ENCODE measurements at places on chromosomes 7 and 10. TPM values are rescaled to one million over a fixed set of nuclear protein-coding genes. Genes with fewer than 3 reads are reported as not detected.

LIPN gene
- not detected for polyA plus RNA-seq

MTPN gene
- polyA plus RNA-seq: 86.2 TPM

ELOVL3 gene
- 1.8 TPM for polyA plus RNA-seq

TDRD1 gene
- 3.0 TPM for polyA plus RNA-seq

EEPD1 gene
- polyA plus RNA-seq: 21.1 TPM

MMP21 gene
- polyA plus RNA-seq: not detected

ASZ1 gene
- not detected for polyA plus RNA-seq

PLCE1 gene
- polyA plus RNA-seq: 0.48 TPM

ECHDC3 gene
- polyA plus RNA-seq: not detected

TEX36 gene
- polyA plus RNA-seq: not detected

MAGI2 gene
- polyA plus RNA-seq: 67.8 TPM

MMD2 gene
- 0.27 TPM for polyA plus RNA-seq

RELN gene
- 10.6 TPM for polyA plus RNA-seq

UPK3BL2 gene
- not detected for polyA plus RNA-seq

SPDYE2 gene
- polyA plus RNA-seq: not detected

UCMA gene
- not detected for polyA plus RNA-seq

SLC13A1 gene
- polyA plus RNA-seq: not detected

CDK1 gene
- 2.2 TPM for polyA plus RNA-seq

EGR2 gene
- polyA plus RNA-seq: not detected

ZCWPW1 gene
- polyA plus RNA-seq: 9.3 TPM

PLEKHA8 gene
- 5.1 TPM for polyA plus RNA-seq

ADRB1 gene
- 0.91 TPM for polyA plus RNA-seq

ZFYVE27 gene
- 4.1 TPM for polyA plus RNA-seq

SLC16A9 gene
- 1.8 TPM for polyA plus RNA-seq

TRAPPC14 gene
- 0.97 TPM for polyA plus RNA-seq

DGKI gene
- polyA plus RNA-seq: 24.4 TPM

MSMB gene
- polyA plus RNA-seq: not detected

PKD1L1 gene
- not detected for polyA plus RNA-seq

STEAP4 gene
- polyA plus RNA-seq: not detected

UNC5B gene
- polyA plus RNA-seq: 1.1 TPM

PLXDC2 gene
- polyA plus RNA-seq: 105 TPM

CPA2 gene
- not detected for polyA plus RNA-seq

CUBN gene
- polyA plus RNA-seq: not detected

LMOD2 gene
- not detected for polyA plus RNA-seq

KAZALD1 gene
- not detected for polyA plus RNA-seq

CCL24 gene
- not detected for polyA plus RNA-seq

RGS10 gene
- 56.5 TPM for polyA plus RNA-seq

NPTX2 gene
- polyA plus RNA-seq: 15.1 TPM

CRTAC1 gene
- polyA plus RNA-seq: 9.6 TPM

PMPCB gene
- 71.5 TPM for polyA plus RNA-seq

NEUROD6 gene
- polyA plus RNA-seq: 0.11 TPM

ATOH7 gene
- 1.2 TPM for polyA plus RNA-seq

STN1 gene
- 11.6 TPM for polyA plus RNA-seq

NAT16 gene
- not detected for polyA plus RNA-seq

CLDN3 gene
- not detected for polyA plus RNA-seq

EPO gene
- polyA plus RNA-seq: not detected

HTR7 gene
- 3.1 TPM for polyA plus RNA-seq

UBTD1 gene
- polyA plus RNA-seq: not detected

Data from Purkinje cell (primary cell).